Midbrain (tissue), 1 donor: ENCODE measurements at places on chromosomes 3 and 15.

DNA sequence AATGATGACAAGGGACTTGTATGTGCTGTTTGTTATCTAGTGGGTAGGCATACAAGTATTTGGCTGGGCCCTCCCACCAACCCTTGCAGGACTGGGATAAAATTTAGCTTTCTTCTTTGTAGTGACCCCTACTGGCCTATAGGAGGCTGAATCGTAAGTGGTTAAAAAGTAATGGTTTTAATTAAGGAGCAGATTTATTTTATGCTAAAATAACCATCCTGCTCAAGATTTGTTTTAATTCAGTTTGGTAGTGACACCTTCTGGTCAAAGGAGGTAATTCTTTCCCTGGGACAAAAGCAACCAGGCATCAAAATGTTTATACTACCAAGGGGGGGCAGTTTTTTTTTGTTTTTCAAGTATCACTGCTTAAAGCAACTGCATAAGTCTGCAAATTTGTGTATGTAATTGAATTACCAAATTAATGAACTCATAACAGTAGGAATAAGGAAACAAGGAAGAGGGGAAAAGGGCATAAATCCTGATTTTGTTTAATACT lies 70.7 kb downstream of the TOP2B start:
- peak; percentile 57 for DNase-seq

- DNase-seq, result no peak
Measured at GRCh38 chr15:99578809-99579208, 13.0 kb downstream of the MEF2A start.

DNA sequence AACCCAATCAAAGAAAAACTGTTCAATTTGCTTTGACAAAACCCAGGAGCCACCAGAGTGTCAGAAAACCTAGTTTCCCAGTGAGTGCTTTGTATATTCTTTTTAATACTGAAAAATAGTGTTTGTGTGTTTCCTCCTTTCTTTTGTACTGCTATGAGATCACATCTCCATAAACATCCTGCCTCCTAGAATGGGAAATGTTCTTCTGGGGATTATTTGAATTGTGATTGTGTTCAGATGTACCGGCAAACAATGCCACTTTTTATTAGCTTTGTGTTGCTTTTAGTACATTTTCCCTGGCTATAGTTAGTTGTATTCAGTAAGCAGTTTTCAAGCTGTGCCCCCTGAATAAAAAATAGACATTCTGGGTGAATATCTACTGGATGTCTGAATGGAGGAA lies 148.0 kb upstream of the NR2E3 start:
- DNase-seq, result no peak

DNA sequence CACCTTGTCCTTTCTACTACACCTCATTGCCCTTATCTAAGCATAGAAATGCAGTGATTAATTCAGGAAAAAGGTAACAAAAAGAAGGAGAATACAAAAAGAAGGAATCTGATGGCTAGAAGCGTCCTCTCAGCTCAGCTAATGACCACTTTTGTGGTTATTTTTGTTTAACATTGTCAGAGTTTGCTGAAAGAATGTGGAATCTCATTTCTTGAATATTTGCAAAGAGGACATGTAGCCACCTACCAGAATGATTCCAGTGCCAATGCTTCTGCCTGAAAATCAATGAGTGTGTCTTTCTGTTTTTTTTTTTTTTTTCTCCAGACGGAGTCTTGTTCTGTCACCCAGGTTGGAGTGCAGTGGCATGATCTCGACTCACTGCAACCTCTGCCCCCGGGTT lies 24.5 kb downstream of the NANOGP8 start:
- no peak for DNase-seq

GRCh38 chr3:43345877-43346276 lies 59.5 kb downstream of the SNRK start:
- no peak for DNase-seq
